Thoracic aorta (tissue), 2 donors: ENCODE measurements at places on chromosomes 11 and 22.

GRCh38 chr11:114295676-114296604 is at the start of gene NNMT:
TSS of gene NNMT (plus strand) at chr11:114296399. CDS start at chr11:114296557, 158 bp downstream.
- peak; percentile 67 for DNase-seq

GRCh38 chr22:49933236-49934159 is 15.1 kb downstream of the CRELD2 start:
- DNase-seq: no peak

GRCh38 chr22:48748113-48748859 is 1079.4 kb downstream of the BRD1 start:
- DNase-seq: no peak

- no peak for DNase-seq
Measured at GRCh38 chr11:60455531-60456042, at the start of gene MS4A1. TSS of gene MS4A1 (plus strand) at chr11:60455847. CDS start at chr11:60462375, 6,528 bp downstream.
